ENCODE measurements at places on chromosomes 6 and 20. TPM values are rescaled to one million over a fixed set of nuclear protein-coding genes. Genes with fewer than 3 reads are reported as not detected.
A peak's percentile ranks its signal among the peaks of the same experiment; 100 is the strongest.

BMP5 gene
- total RNA-seq = not detected

FOXQ1 gene
- not detected for total RNA-seq

TMEM74B gene
- 1.1 TPM for total RNA-seq

PPP1R16B gene
- 2.9 TPM for total RNA-seq

ARMC2 gene
- total RNA-seq = 14.7 TPM

GDAP1L1 gene
- 3.2 TPM for total RNA-seq

ZBTB46 gene
- 54.9 TPM for total RNA-seq

LAMP5 gene
- 2.7 TPM for total RNA-seq

LY86 gene
- total RNA-seq = 2.3 TPM

HTR1E gene
- 4.4 TPM for total RNA-seq

WFDC12 gene
- not detected for total RNA-seq

SPATA25 gene
- 4.5 TPM for total RNA-seq

DNA sequence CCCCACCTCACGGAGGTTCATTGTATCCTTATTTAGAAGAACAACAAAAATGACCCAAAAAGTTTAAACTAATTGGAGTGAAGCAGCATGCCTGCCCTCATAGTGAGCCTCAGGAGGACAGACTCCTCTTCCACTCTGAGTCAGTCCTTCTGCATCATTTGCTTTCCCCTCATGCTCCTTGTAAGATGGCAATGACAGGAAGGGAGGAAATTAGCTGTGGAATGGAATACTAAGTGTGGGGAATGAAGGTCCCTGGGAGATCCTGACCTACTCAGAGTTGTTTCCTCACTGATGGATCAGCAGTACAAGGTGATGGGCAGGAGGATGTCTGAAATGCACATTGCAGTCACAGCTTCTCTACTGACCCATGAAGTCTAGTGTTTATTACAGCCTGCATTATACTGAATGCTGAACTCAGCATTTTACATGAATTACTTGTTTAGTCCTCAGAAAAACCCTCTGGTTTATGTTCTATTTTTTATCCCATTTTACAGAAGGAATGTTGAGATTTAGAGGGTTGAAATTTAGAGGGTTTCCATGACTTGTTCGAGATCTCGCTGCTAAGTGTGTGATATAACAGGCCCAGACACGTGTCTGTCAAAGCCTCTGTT, 212.0 kb upstream of the PCSK2 start:
- no peak overlapping the region for H3K4me3 ChIP-seq
- no peak overlapping the region for H3K27ac ChIP-seq
- no peaks in the 10 kb centered on the region for H3K36me3 ChIP-seq

DNA sequence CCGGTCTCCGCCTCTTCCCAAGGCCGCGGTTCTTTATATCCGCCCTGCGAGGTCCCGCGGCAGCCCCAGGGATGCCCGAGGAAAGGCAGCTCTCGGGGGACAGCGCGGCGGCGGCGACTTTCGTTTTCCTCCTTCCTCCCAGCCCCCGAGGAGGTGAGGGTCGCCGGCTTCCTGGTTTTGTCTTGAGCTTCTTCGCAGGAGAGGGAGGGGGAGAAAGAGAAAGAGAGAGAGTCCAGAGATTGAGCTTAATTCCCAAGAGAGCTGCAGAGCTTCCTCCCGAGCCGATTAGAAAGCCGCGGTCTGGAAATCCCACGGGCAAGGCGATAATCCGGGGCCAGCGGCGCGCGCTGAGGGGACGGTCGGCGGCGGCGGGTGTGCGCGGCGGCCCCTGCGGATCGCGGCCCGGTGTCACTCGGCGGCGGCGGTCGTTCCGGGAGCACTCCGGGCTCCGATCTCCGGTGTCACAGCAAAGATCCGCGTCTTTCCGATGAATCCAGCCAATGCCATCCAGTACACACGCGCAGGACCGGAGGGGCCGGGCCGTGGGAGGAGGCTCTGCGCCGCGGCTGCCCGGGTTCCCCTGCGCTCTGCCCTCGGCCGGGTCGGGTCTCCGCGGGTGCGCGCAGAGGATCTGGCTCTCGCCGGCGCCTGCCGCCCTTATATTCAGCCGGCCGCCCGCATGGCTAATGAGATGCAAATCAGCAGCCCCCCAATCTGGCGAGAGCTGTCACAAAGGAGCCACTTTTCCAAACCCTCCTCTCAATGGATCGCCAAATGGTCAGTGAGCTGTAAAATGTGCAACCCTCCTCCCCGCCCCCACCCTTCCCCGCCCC, at the start of gene DLL1:
TSS of gene DLL1 (minus strand) at position 783 of the 833 bp plus-strand sequence. CDS start 939 bp downstream, outside the sequence.
- peak within 1 kb of the TSS; percentile 57 for H3K4me3 ChIP-seq
- H3K36me3 ChIP-seq = no peaks in the 10 kb centered on the region
- no peak within 1 kb of the TSS for H3K27ac ChIP-seq
- DNase-seq = no peak
- peaks cover 3% of the 10 kb centered on the region for H3K27me3 ChIP-seq

- no peaks in the 10 kb centered on the region for H3K4me1 ChIP-seq
- no peaks in the 10 kb centered on the region for H3K36me3 ChIP-seq
- H3K4me3 ChIP-seq = no peak overlapping the region
These were observed 877.5 kb downstream of the TFAP2A start for GRCh38 chr6:9537381-9537780.

- H3K27me3 ChIP-seq = no peaks in the 10 kb centered on the region
- H3K27ac ChIP-seq = no peak overlapping the region
- H3K4me3 ChIP-seq = no peak overlapping the region
- no peaks in the 10 kb centered on the region for H3K36me3 ChIP-seq
- DNase-seq = no peak
These were observed 17.6 kb upstream of the FUCA2 start for GRCh38 chr6:143529095-143529494.

DNA sequence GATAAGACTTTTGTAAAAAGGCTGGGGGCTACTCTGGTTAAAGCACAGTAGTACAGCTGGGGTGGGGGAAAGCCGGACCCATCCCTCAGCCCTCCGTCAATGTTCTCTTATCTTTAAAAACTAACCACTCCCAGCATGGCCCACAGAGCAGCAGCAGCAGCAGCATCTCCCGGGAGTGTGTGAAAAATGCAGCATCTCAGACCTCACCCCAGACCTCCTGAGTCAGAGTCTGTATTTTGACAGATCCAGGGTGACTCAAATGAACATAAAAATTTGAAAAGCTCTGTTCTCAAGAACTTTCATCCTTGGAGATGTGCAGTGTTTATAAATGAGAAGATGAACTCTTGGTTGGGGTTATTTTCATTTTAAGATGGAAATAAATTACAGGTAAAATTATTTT, 277.7 kb upstream of the ECI2 start:
- no peak overlapping the region for H3K27ac ChIP-seq
- H3K36me3 ChIP-seq = no peaks in the 10 kb centered on the region
- H3K4me1 ChIP-seq = no peaks in the 10 kb centered on the region
- no peak overlapping the region for H3K4me3 ChIP-seq
- no peak for DNase-seq

- peaks cover 6% of the 10 kb centered on the region for H3K4me1 ChIP-seq
- H3K4me3 ChIP-seq = no peak overlapping the region
- no peak for DNase-seq
- no peaks in the 10 kb centered on the region for H3K27me3 ChIP-seq
These were observed 11.1 kb downstream of the EDEM2 start for GRCh38 chr20:35135867-35136586.

DNA sequence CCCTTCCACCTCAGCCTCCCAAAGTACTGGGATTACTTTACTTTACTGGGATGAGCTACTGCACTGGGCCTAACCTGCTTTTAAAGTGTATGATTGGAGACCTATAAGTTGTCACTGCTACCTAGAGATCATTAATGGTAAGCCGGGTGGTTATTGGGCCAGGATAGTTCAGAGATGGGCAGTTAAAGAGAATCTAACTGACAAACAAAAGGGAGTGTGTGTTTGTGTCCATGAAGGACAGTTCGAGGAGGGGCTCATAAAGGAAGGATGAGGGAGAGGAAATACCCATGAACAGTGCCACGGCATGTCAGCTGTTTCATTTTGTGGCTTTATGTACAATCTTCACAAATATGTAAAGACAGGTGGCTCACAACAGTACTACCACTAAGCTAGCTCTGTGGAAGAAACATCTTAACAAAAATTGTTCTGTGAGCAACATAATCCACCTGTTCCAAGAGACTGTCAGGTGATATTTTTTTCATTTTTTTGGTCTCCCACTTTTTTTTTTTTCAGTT, 69.7 kb upstream of the FAM8A1 start:
- no peak for DNase-seq
- no peaks in the 10 kb centered on the region for H3K4me1 ChIP-seq
- no peak overlapping the region for H3K4me3 ChIP-seq
- no peak overlapping the region for H3K27ac ChIP-seq
- H3K36me3 ChIP-seq = no peaks in the 10 kb centered on the region

- H3K36me3 ChIP-seq = no peaks in the 10 kb centered on the region
- H3K4me1 ChIP-seq = peaks cover 9% of the 10 kb centered on the region
- no peak overlapping the region for H3K4me3 ChIP-seq
These were observed 86.0 kb downstream of the TIAM2 start for GRCh38 chr6:155080881-155081845.

- H3K4me3 ChIP-seq = no peak overlapping the region
- no peak overlapping the region for H3K27ac ChIP-seq
- no peaks in the 10 kb centered on the region for H3K36me3 ChIP-seq
- no peaks in the 10 kb centered on the region for H3K4me1 ChIP-seq
- DNase-seq = no peak
- H3K27me3 ChIP-seq = peaks cover 5% of the 10 kb centered on the region
These were observed 77.6 kb upstream of the STXBP5 start for GRCh38 chr6:147126618-147127022.

- peaks cover 1% of the 10 kb centered on the region for H3K4me1 ChIP-seq
- no peak overlapping the region for H3K4me3 ChIP-seq
- no peak for DNase-seq
- H3K27ac ChIP-seq = no peak overlapping the region
- H3K27me3 ChIP-seq = no peaks in the 10 kb centered on the region
These were observed 5.0 kb downstream of the BEND6 start for GRCh38 chr6:56959938-56960337.

- H3K27me3 ChIP-seq = no peaks in the 10 kb centered on the region
- no peaks in the 10 kb centered on the region for H3K36me3 ChIP-seq
- no peak overlapping the region for H3K4me3 ChIP-seq
- no peak for DNase-seq
- no peak overlapping the region for H3K27ac ChIP-seq
These were observed 18.0 kb upstream of the UBE2V1 start for GRCh38 chr20:50130995-50131394.

- H3K36me3 ChIP-seq = no peaks in the 10 kb centered on the region
- H3K4me1 ChIP-seq = no peaks in the 10 kb centered on the region
- no peak for DNase-seq
- no peak overlapping the region for H3K4me3 ChIP-seq
- no peaks in the 10 kb centered on the region for H3K27me3 ChIP-seq
These were observed 48.1 kb upstream of the MDGA1 start for GRCh38 chr6:37745748-37746147.

DNA sequence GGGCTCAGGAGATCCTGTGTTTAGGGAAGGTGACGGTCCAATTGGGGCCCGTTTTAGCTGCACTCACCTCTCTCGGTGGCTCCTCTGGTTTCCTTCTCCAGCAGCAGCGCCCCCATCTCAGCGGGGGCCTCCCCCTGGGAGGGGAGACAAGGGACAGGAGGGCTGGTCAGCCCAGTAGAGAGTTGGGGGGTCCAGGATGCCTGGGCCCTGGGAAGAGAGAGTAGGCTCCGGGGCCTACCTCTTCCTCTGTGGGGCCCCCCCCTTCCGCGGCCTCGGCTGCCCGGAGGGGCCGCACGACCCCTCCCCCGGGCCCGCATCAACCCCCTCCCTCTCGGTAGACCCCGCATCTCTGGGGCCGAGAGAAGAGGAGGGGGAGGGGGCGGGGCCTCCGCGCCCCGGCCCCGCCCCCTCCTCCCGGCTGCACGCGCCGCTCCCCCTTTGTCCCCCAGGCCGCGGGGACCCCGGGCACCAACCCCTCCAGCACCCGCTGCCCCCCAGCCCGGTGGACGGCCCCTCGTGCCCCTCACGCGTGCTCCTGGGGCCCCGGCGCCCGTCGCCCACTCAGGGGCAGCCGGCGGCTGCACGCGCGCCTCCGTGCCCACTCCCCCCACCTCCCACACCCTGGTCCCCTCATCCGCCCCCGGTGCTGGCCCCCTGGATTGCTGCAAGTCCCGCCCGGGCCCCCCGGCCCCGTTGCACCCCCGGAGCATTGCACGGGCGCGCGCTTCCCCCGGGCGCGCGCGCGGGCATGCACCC, 464 bp downstream of the EHMT2 start:
- H3K4me3 ChIP-seq = peak overlapping the region; percentile 77
- H3K27ac ChIP-seq = peak overlapping the region; percentile 70
- no peaks in the 10 kb centered on the region for H3K36me3 ChIP-seq
- DNase-seq = no peak
- H3K27me3 ChIP-seq = no peaks in the 10 kb centered on the region
- H3K4me1 ChIP-seq = peaks cover 7% of the 10 kb centered on the region

GRCh38 chr6:150977281-150977680, 111.8 kb downstream of the MTHFD1L start:
- H3K27ac ChIP-seq = no peak overlapping the region
- H3K4me1 ChIP-seq = no peaks in the 10 kb centered on the region
- H3K4me3 ChIP-seq = no peak overlapping the region
- H3K36me3 ChIP-seq = no peaks in the 10 kb centered on the region
- DNase-seq = no peak
- no peaks in the 10 kb centered on the region for H3K27me3 ChIP-seq

DNA sequence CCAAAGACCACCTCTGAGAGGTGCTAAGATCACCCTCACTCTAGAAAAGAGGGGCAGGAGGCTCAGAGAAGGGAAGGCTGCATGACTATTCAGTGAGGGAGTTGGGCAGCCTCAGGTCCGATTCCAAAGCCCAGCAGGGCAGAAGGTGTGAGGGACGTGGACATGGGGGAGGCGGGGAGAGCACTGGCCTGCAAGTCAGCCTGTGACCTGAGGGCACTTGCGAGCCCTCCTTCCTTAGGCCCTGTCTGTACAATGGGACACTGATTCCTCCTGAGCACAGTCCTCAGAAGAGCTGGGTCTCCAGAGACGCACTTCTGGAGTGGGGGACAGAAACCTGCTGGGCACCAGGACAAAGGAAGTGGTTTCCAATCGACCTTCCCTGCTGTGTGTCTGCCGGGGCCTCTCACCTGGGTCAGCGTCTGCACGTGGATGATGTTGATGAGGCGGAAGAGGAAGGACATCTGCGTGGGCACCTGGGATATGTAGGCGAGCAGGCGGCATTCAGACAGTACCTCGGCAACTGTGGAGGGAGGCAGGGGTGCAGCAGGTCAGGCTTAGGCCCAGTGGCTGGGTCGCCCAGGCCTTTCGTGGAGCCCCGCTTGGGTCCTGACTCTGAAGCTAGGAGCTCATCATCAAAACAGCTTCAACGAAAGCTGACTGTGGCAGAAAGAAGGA, 48.5 kb downstream of the MYH7B start:
- no peaks in the 10 kb centered on the region for H3K36me3 ChIP-seq
- no peak overlapping the region for H3K4me3 ChIP-seq
- H3K27ac ChIP-seq = no peak overlapping the region
- DNase-seq = no peak
- no peaks in the 10 kb centered on the region for H3K4me1 ChIP-seq

- H3K27ac ChIP-seq = no peak overlapping the region
- no peak for DNase-seq
- H3K36me3 ChIP-seq = no peaks in the 10 kb centered on the region
- H3K4me1 ChIP-seq = no peaks in the 10 kb centered on the region
- H3K4me3 ChIP-seq = no peak overlapping the region
- no peaks in the 10 kb centered on the region for H3K27me3 ChIP-seq
These were observed 166.7 kb downstream of the HAO1 start for GRCh38 chr20:7773511-7773910.
